ENCODE measurements at places on chromosomes 2 and 18. TPM values are rescaled to one million over a fixed set of nuclear protein-coding genes. Genes with fewer than 3 reads are reported as not detected.

Gene ONECUT2
- total RNA-seq = not detected

DNA sequence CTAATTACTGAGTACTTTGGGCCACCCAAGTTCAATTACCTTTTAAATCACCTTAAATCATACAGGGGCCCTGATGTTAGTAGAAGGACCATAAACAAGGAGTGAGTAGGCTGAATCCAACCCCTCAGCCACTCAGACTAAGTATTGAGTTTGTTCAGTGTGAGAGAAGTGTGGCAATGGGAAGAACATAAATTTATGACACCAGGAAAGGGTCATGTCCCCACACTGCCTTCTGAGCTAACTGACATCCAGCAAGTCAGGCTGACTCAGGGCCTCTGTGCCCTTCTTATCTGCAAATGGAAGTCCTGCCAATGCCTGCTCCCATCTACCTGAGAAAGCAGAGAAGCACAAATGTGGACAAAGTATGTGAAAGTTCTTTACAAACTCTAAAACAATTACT lies 12.9 kb downstream of the PLEKHM3 start:
- H3K4me3 ChIP-seq = no peak overlapping the region
- DNase-seq = no peak
- H3K27ac ChIP-seq = no peak overlapping the region
- no peaks in the 10 kb centered on the region for H3K27me3 ChIP-seq

GRCh38 chr2:109030870-109031475 lies 42.0 kb upstream of the EDAR start:
- no peaks in the 10 kb centered on the region for H3K27me3 ChIP-seq
- peak overlapping the region; percentile 61 for H3K4me3 ChIP-seq
- peak; percentile 6 for DNase-seq
- peaks cover 4% of the 10 kb centered on the region for H3K4me1 ChIP-seq

DNA sequence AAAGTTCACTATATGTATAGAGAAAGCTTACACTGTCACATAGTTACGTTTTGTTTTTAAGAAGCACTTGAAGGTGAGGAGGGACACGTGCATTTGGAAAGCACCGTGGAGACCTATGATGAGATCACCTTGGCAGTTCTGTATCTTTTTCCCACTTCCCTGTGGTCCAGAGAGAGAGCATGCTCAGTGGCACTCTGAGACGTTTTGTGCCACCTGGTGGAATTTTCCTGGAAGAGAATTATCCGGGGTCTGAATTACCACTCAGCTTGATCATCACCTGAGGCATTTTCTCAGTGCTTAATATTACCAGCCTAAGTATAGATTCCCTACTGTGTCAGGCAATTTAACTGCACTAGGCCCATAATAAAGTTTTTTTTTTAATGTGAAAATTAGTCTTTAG lies 469.4 kb upstream of the SMIM21 start:
- no peaks in the 10 kb centered on the region for H3K27me3 ChIP-seq
- no peak overlapping the region for H3K27ac ChIP-seq
- no peak overlapping the region for H3K4me3 ChIP-seq
- H3K4me1 ChIP-seq = no peaks in the 10 kb centered on the region

DNA sequence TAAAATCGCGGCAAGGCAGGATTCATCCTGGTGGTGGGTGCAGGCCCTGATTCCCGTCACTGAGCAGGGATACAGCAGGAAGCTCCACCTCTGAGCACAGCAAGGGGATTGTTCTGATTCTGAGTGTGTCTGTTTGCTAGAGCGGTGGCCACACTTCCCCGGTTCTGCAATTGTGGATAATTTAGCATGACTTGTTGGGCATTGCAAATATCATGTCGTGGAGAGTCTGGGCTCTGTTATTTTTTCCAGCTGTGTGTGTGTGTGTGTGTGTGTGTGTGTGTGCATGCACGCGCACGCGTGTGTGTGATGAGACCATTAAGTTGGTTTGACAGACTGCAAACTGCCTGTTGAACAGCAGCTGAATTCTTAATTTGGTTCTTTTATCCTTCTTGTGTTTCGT lies 4.1 kb upstream of the TMEM18 start:
- H3K27ac ChIP-seq = no peak overlapping the region
- no peak overlapping the region for H3K4me3 ChIP-seq
- DNase-seq = no peak
- no peaks in the 10 kb centered on the region for H3K27me3 ChIP-seq
